ENCODE measurements at places on chromosomes 1 and 21.
A peak's percentile ranks its signal among the peaks of the same experiment; 100 is the strongest.

- no peak for DNase-seq
Observed at GRCh38 chr1:24206516-24207394, 19.7 kb upstream of the IFNLR1 start.

- no peak for DNase-seq
Observed at GRCh38 chr1:32878637-32879041, 7.7 kb upstream of the HPCA start.

DNA sequence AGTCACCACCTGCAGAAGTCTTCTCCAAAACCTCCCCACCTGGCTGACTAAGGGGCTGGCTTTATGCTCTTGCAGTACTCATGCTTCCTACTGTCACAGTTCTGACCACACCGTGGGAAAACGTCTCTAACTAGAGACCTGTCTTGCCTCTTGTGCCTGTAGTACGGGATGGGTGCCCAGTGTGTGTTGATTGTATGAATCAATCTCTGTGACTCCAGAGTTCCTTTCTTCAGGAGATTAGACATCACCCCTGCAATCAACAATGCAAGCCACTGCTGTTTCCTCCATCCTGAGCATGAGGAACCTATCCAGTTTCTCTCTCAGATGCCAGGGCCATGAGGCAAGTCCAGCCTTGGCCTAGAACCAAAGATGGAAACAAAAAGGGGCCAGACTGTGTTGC, 64.1 kb downstream of the LRRN2 start:
- no peak for DNase-seq

DNA sequence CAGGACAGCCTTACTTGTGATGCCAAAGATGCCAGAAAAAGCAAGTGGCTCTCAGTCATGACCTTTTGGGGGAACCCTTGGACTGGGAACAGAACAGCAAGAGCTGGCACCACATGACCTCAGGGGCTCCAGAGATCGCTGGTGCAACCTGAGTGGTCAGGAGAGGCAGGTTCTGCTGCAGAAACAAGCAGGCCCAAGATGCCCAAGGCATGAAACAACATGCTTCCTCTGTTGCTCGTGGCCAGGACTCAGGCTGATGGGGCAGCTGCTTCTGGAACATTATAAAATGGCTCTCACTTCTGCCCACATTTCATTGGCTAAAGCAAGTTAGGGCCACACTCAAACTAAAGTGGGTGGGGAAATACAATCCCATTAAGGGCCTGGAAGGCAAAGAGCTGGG, 17.7 kb upstream of the CLSTN1 start:
- no peak for DNase-seq

GRCh38 chr1:45479039-45479748, 11.8 kb downstream of the TESK2 start:
- DNase-seq = no peak

DNA sequence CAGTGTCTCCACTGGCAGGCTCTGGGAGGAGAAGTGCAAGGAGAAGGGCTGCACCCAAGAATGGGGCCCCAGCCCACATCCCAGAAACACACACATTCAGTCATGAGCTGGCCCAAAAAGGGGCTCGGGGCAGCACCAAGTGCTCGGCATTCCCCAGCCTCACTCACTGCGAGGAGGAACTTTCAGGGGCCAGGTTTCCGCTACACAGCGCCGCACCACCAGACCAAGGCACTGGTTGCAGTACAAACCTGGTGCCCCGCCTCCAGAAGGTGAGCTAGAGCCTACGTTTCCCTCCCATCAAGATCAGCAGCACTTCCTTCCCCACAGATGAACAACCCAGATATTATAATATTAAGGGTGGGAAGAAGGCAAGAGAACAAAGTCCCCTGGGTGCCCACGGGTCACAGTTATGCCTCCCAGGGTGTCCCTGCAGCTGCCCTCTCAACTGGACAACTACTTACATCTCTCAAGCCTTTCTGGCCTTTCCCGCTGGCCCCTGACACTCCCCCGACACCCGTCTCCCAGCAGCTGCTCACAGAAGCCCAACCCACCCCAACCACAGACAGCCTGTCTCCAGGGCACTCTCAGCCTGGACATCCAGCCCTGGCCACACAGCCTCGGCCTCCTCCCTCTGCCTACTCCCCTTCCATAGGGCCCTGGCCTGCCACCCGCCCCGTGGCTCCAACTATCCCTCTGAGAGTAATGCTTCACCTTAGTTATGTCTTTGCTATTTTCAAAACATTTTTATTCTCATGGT, 3.8 kb downstream of the PBXIP1 start:
- DNase-seq = no peak

- no peak for DNase-seq
Observed at GRCh38 chr1:93475681-93476080, 27.8 kb downstream of the FNBP1L start.

DNA sequence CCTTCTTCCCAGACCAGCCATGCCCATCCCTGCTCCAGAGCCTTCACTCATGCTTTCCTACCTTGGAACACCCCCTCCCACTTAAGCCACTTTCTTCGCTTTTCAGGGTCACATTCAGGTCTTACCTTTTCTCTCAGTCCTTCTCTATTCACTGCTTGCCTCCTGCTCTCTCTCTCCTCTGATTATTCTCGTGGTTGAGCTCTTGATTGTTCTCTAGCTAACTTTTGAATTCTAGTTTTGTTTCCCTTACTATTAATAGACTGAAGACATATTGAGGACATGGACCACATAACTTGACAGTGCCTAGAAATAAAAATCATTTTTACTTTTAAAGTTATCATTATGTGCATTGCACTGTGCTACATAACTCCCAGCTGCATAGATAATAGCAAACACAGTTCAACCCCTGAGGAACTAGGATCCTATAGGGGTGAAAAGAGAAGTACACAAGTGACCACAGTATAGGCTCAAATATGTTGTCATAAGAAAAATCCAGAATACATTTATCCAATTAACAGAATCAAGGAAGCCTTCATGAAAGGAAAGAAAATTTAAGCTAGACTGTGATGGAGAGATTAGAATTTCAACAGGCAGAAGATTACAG, 21.5 kb downstream of the INSL5 start:
- DNase-seq = no peak

DNA sequence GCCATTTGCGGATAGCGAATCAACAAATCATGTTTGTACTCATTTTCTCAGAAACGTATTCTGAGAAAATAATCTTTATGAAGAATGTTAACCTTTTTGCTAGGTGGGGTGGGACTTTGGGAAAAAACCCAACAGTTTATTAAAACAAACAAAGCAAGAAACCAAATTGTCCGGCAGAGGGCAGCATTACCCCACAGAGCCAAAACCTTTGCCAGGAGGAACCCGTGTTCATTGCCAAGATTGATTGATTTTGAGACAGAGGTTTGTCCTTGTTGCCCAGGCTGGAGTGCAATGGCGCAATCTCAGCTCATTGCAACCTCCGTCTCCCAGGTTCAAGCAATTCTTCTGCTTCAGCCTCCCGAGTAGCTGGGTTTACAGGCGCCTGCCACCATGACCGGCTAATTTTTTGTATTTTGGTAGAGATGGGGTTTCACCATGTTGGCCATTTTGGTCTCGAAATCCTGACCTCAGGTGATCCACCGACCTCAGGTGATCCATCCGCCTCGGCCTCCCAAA, 70.8 kb upstream of the RHOU start:
- DNase-seq = peak; percentile 60

DNA sequence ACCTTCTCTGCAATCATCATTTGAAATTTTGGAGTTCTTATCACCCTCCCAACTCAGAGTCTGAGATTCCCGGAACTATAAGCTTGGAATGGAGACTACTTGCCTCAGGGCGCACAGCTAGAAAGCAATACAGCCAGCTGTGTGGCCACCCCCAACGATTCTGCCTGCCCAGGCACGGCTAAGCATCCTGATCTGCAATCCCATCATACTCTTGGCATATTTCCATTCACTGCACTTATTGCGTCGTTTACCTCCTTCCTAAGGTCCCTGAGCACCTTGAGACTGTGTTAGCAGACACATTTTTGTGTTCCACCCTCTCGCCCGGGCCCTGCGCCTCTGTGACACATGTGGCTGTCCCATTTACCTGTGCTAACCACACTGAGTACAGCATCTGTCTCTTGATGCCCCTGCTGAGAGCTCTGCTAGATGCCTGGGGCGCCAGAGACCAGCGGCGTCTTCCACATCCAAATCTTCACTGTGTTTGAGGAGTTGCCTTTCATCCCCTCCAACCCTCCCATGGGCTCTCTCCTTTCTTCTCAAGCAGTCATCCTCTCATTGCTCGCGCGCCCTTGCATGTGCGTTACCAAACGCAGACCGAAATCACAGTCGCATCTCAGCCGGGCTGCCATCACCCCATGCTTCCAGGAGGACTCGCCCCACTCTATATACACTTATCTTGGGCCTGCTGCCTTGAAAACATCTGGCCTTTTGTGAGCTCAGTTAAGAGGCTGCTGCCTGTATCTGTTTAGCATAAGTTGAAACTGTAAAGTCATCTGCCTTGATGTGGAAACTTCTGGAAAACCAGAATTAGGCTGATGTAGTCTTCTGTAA, 3.5 kb upstream of the CLDN19 start:
- DNase-seq = no peak

DNA sequence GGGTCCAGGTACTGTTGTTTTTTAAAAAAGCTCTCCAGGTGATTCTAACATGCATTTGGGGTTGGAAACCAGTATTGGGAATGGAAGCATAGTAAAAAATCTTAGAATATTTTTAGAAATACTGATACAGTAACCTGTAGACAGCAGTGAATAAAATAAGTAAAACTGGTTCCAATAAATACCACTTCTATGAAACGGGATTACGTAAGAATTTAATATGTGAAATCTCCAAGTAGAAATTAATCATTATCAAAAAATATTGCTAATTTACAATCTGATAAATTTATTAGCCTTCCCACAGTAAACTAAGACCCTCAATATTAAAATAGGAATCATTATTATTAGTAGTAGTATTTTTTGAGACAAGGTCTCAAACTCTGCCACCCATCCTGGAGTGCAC, 177.5 kb downstream of the COP1 start:
- DNase-seq = no peak

DNA sequence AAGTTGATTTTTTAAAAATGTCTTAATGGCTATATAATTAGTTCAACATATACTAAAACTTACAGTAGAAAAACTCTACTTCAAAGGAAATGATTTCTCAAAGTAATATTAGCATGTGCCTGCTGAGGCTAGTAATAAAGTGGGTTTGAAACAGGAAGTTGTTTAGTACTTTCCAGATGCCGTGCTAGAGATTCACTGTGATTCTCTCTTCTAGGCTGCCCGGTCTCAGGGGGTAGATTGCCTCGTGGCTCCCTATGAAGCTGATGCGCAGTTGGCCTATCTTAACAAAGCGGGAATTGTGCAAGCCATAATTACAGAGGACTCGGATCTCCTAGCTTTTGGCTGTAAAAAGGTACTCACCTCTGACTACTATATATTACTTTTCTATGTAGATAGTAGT, 9.1 kb downstream of the EXO1 start:
- DNase-seq = no peak

DNA sequence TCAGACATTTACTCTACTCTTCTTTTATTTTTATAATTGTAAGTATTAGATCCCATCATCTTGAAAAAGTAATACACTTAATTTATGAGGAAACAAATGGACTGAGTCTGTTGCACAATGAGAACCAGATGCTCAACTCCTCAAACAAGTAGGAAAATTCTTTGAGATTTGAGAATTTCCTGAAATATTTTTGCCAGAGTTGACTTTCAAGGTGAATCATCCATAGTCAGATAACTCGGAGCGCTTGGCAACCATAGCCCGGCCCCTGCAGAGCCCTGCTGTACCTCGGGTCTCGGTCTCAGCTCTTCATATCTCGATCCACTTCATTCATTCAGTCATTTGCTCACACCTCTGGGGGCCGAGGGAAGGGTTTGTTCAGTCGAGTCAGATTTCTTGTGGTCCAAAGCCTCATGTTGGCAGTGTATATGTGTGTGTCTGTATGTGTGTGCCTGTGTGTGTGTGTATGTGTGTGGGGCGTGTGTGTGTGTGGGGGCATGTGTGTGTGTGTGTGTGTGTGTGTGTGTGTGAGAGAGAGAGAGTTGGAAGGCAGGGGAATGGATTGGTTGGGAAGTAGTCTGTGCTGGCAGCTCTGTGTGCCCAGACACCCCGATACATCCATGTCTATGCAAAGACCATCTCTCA, 18.1 kb upstream of the PCP4 start:
- no peak for DNase-seq

DNA sequence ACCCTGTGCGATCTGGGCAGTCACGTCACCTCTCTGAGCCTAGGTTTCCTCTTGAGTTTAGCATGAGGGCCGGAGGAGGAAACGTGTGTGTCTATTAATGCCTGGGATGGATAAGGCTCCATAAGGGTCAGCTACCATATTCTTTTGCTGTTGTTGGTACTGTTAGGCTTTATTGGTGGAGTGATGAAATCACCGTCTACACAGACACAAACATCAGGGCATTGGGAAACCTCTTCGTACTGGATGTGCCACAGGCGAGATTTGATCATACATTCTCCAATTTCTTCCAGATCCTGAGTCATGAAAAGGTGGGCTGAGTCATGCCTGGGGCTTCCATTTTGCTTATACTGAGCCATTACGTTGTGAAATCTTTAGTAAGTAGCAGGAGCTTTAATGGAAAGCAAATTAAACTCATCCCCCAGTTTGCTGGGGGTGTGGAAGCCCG, 24.9 kb upstream of the GRHL3 start:
- no peak for DNase-seq

DNA sequence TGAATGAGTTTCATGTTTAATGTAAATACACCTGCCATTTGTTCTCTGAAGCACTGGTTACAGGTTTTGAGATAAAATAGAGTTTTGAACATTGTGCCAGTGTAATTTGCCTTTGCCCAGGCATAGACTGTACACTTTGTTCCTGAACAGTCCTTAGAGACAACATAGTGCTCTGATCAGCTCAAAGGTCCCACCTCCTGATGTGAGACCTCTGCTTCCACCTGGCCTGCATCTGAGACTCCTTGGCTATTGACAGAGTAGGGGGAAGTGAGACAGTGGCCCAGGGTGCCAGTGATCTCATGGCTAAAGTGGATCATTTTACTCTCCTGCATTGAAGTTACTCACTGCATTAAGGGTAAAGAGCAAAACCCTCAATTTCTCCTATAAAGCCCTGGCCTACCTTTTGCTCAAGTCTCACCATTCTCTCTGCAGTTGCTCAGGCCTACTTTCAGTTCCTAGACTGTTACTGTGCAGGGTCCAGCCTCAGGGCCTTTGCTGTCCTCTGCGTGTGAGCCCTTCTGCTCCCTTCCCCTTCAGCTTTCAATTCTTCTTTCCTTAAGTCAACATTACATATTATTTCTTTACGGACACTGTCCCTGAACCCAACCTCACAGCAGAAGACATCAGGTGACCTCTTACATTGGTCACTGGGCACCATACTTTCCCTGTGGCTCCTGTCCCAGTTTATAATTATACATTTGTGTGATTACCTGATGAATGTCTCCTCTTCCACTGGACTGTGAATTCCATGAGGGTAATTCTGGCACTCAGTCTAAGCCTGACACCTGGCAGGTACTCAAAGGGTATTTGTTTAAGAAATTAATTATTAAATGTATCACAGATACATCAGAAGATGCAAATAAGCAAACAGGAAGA, 142.9 kb downstream of the ROR1 start:
- no peak for DNase-seq

DNA sequence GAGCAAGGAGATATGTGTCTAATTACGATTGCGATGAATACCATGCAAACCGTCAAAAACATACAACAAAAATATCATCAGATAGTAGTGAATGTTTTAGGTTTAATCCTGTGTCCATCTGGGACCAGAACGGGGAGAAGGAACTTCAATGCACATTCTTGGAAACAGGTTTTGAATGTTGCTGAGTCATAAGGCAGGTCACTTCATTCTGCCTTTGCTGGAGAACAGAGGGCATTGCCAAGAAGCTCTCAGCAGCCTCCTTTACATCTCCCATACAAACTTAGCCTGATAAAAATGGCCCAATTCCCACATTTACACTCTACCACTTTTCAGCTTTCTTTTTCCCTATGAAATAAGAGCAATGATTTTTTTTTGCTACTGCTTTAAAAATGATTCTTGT, 78.0 kb upstream of the KCNJ6 start:
- no peak for DNase-seq

- DNase-seq = no peak
Observed at GRCh38 chr1:6108937-6109614, 63.4 kb downstream of the KCNAB2 start.

Measured in hematopoietic multipotent progenitor cell treated with erythropoietin and hydrocortisone succinate and interleukin-3 and kit ligand, for 17 days (in vitro differentiated cells).